ENCODE measurements at places on chromosomes 7 and 10.

GRCh38 chr10:118915161-118915560 lies 114.4 kb upstream of the NANOS1 start:
- DNase-seq = no peak

DNA sequence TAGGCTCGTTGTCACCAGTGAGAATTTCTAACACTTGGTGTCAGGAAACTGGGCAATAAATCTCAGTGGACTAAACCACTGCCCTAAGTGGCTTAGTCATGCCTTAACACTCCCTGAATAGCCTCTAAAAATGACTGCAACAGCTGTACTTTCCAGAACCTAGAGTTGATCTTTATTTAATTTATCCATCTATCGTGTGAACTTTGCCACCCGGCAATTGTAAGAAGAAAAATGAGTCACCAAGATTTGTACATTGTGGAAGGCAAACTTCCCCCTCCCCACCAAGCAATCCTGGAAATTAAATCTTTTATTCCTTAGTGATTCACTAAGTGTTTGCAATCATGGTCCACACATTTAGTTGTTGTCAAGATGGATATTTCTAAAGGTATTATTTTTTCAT lies 47.1 kb downstream of the NXPH1 start:
- DNase-seq = no peak

GRCh38 chr10:46514899-46515298 lies 41.6 kb downstream of the GPRIN2 start:
- no peak for DNase-seq

DNA sequence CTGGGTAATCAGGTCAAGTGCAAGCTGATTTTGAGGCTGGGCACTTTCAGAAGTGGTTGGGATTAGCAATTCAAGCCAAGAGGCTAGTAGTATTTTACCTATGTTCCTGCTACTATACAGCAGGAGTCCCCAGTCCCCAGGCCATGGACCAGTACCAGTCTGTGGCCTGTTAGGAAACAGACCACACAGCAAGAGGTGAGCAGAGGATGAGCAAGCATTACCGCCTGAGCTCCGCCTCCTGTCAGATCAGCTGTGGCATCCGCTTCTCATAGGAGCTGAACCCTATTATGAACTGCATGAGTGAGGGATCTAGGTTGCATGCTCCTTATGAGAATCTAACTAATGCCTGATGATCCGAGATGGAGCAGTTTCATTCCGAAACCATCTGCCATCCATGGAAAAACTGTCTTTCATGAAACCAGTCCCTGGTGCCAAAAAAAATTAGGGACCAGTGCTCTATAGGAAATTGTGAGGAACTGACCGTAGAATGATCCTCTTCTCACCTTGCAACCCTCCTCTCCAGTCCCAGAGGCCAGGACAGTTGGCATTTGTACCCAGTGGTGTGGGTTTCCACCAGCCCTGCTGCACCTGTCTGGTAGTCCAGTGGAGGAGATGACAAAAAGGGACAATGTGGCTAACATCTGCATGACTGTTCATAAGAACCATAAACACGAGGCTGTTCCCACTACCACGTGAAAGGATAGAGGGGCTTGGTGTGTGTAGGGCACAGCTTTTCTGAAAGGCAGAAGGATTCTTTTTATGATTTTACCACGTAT lies 172.5 kb downstream of the KIAA1217 start:
- DNase-seq = no peak

DNA sequence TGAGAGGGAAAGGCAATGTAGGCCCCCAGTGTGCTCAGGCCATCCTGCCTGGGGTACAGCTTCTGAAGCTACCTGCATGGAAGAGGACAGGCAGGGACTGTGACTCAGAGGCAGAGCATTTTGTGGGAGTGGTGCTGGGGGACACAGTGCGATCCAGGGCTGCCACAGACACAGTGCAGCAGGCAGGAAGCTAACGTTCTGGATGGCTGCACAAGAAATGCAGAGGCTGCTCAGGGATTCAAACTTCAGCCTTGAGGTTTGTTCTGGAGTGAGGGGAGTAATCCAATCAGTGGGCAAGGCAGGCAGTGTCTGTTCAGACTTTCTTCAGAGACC lies 648.0 kb upstream of the IGFBP3 start:
- DNase-seq = no peak

DNA sequence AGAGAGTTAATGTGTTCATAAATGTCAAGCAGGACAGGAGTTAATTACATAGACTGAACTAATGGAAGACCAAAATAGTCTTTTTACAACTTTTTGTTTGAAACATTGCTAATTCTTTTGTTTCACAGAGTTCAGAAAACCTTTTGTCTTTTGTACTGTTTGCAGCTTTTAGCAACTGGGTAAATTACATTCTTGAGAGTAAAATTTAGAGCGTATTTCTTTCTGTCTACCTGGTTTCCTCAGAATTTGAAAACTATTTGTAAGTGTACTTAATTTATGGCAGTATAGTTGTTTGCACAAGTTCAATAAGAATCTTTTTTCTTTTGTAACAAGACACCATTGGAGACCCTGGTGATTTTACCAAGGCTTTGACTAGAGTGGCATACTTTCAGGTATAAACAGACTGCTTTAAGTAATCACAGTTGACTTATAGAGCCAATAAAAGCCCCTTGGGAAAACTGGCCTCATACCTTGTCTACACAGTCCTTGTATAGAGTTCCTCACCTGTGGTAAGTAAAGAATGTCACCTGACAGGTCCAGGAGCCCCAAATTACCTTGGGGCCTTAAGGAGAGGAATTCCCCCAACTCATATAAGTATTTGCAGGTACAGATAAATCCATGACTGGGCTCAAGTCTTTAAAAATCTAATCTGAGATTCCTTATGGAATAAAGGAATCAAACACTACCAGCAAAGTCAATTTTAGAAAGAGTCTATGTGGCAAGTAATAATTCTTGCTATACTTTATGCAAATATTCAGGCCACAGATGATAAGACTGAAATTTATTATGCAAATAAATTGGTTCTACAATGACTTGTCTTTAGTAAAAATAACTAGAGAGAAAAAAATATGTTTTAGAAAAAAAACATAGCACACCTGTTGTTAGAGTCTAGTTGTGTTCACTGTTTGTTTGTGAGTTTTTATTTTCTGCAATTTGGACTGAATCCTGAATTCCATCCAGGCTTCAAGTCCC lies 23.6 kb upstream of the CREB3L2 start:
- DNase-seq = no peak

GRCh38 chr10:125263551-125263950 lies 103.2 kb upstream of the CTBP2 start:
- DNase-seq = no peak

- DNase-seq = no peak
Observed at GRCh38 chr10:75211007-75211691, 553 bp downstream of the VDAC2 start.

- no peak for DNase-seq
Observed at GRCh38 chr7:117389871-117390270, 37.4 kb downstream of the ASZ1 start.

DNA sequence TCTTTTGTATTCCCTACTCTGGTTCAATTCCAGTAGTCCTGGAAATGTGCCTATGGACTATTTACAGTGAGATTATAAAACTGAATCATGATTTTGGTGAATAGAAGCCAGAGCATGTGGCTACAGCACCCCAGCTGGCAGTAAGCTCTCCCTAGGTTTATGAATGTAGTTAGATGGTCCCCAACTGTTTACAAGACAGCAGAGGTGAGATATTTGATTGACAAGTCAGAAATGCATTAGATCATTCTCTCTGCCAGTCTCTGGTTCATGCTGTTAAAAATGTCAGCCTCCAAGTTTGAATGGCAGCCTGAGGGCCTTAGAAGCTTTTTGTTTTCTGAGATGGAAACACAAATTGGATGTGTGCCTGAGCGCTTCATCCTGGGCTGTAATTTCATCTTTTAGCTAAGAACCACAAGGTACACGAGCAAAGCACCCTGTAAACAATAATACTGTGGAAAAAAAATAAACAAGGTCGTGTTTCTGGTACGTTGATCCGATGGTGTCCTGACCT lies 85.0 kb downstream of the BTRC start:
- no peak for DNase-seq

- DNase-seq = no peak
Observed at GRCh38 chr10:90432866-90433265, 425.0 kb downstream of the HTR7 start.

DNA sequence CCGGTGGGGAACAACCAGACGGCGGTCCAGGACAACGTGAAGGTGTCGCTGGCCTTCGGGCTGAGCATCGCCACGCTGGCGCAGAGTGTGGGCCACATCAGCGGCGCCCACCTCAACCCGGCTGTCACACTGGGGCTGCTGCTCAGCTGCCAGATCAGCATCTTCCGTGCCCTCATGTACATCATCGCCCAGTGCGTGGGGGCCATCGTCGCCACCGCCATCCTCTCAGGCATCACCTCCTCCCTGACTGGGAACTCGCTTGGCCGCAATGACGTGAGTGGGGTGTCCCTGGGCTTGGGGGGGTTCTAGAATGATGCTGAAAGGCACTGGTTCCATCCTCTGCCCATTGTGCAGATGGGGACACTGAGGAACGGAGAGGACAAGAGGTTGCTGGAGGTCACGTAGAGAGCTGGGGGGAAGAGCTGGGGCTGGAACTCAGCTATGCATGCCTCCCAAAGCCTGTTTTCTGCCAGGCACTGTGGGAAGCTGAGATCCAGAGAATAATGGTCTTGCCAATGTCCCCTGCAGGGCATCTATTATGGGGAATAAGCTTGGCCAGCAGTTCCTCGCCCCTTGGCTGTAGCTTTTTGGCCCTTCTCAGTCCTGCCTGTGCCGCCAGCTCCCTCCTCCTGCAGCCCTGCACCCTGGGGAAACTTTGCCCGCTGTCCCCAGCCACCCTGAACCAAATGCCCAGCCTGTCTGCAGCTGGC lies 523 bp downstream of the AQP1 start:
- DNase-seq = no peak

All from left ventricle myocardium inferior (tissue), 1 donor.